ENCODE measurements at places on chromosomes 1 and 21.

DNA sequence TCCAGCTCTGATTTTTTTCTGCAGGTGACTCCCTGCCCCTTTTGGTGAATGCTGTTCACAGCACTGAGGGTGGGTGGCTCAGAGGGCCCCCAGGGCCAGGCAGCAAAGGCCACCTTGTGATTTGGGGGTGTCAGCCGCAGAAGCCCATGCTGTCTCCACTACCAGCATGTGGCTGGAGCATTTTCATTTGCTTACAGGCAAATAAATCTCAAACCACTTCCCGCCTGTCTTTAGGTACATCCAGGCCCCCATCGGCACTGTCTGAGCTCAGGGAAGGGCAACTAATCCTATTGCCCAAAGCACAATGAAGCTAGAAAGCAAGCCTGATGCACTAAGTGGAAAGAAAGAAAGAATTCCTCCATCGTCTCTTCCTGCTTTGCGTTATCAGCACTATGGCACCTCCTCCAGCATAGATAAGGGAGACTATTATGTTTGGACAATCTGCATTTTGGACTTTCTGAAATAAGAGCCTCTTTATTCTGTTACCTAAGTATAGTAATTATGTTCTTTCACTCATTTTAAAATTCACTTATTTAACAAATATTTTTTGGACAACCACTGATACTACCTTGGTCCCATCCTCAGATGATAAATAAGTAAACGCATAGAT is 100.5 kb upstream of the TLR5 start:
- DNase-seq, result no peak

- DNase-seq, result no peak
Measured at GRCh38 chr1:150321826-150322166, 463 bp downstream of the PRPF3 start.

GRCh38 chr1:155518484-155518883 is 44.1 kb downstream of the ASH1L start:
- no peak for DNase-seq

DNA sequence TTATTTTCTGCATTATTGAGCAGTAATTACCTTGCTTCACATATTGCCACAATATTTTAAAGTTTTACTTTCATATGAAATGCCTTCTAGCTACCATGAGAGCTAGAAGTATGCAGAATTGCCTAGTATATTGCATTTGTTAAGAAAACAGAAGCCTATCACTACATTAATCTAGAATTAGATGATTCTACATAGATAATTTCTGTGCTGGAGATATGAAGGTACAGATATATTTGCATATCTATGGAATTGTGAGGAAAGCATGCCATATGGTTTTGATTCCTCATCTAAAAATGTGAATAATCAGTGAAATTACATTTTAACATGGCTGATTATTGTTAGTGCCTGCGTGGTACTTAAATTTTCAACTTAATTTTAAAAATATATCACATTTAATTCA is 1418.3 kb downstream of the NCAM2 start:
- no peak for DNase-seq

GRCh38 chr1:24304763-24305162 is 14.4 kb upstream of the GRHL3 start:
- no peak for DNase-seq

DNA sequence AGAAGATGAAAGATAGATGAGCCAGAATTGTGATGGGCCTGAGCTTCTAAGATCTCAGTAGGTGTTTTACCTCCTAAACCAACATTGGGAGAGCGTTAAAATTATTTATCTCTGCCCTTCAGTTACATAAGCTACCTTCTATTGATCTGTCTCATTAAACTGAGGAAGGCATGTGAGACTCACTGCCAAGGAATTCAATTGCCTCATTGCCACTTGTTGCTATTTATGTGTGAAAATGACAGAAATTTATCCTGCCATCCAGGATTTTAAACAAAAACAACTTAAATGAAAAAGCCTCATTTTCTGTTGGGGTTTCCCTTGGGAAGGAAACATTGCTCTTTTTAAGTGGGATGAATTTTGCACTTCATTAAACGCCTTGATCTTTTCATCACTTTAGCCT is 78.7 kb upstream of the RUNX1 start:
- no peak for DNase-seq

DNA sequence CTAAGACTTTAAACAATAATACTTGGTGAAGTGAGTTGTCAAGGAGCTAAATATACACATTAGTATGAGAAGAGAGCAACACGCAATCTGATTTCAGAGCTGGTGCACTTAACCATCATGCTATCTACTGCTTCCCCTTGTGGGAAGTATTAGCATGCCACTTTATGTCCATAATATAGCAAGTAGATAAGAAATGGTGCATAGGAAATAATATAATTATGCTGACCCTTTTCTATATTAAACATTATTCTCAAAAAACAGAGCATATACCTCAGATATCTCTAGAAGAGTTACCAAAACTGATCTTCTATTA is 63.4 kb downstream of the MAGI3 start:
- DNase-seq, result no peak

DNA sequence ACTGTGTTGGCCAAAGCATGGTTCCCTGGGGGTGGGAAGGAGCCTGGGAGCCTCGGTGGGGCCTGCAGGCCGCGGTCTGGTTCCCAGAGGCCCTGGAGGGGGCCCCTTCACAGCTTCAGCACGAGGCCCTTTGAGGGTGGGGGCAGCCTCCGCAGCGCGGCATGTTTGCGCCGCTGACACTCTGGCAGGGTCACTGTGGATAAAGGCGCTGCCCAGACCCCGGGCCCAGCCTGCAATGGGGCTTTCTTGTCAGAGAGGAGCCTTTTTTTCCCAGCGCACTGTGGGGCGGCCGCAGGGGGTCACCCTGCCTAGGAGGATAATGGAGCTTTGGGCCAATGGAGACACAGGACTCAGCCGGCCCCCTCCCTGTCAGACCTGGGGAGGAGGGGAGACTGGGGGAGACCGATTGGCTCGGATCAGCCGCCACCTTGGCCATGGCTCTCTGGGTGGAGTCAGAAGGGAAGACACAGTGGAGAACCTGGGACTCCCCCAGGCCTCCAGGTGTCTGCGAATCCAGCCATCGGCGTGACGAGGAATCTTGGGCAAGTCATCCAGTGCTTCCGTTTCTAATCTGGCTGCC is 26.0 kb downstream of the EPHB2 start:
- no peak for DNase-seq

- DNase-seq, result peak; percentile 37
Measured at GRCh38 chr1:151968058-151968457, 25.6 kb downstream of the S100A10 start.

DNA sequence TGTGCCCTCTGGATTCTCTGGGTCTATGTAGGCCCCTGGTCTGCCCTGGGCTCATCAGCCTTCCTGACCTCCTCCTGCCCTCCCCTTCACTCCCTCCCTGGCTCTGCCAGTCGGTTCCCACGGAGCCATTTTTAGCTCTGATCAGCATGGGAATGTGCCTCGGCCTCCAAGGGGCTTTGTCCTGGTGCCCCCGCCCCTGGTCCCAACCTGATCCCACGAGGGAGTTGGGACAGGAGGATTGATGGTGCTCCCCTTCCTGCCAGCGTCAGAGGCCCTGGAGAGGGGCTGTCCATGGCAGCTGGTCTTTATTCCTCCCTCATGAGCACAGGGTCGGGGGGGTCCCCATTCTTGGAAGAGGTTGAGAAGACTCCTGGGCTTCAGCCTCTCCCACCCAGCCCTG is 24.9 kb downstream of the ETNK2 start:
- DNase-seq, result no peak

DNA sequence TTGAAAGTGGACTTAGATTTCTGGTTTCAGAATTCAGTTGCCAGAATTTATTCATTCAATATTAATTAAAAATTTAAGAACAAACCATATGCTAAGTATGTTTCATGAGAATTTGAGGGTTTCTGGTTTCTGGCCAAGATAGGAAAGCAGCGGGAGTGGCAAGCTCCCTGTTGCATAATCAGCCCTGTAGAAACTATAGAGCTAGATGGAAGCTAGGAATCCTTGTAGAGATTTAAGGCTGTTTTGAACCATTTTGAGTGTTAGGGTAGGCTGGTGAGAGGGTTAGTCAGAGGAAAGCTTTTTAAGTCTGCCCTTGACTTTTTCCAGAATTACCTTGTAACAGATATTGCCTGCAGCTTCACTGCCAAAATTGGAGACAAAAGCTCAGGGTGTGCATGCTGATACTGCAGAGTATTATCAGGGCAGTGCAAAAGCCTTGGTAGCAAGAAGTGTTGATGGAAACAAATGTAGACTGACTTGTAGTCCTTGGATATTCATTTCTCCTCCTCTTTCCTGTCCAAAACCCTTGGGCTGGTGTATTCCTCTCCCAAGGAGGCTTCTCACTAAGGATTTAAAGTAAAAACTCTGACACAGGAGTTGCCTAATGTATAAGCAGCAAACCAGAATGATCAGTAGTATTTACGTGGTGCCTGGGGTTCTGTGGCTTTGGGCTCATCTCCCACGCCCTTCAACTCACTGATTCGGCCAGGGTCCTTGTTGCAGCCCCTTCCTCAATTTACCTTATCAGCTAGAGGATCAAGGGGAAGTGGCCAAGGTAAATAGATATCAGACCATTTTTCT is 12.6 kb upstream of the GIPC2 start:
- no peak for DNase-seq

- no peak for DNase-seq
Measured at GRCh38 chr1:97812076-97812475, 108.8 kb downstream of the DPYD start.

- DNase-seq, result no peak
Measured at GRCh38 chr1:206832352-206832880, 33.0 kb upstream of the IL20 start.

GRCh38 chr1:82330330-82330729 is 529.6 kb downstream of the ADGRL2 start:
- DNase-seq, result no peak

DNA sequence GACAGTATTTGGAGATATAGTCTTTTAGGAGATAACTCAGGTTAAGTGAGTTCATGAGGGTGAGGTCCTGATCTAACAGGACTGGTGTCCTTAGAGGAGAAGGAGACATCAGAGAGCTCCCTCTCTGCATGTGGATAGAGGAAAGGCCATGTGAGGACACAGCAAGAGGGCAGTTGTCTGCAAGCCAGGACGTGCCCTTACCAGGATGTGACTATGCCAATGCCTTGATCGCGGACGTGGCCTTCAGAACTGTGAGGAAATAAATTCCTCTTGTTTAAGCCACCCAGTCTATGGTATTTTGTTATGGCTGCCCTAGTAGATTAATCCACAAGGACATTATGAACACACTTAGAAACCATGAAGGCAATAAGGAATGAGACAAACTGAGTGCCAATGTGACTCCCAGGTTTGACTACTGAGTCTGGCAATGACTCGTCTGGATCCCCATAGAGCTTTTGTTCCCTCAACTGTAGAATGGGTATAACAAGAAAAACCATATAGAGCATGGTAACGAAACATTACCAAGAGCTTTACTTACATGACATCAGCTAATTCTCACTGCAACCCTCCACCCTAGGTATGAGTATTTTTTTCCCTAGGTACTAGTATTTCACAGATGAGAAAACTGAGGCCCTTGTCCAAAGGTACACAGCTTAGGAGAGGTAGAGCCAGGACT is 6.5 kb downstream of the URB1 start:
- no peak for DNase-seq

DNA sequence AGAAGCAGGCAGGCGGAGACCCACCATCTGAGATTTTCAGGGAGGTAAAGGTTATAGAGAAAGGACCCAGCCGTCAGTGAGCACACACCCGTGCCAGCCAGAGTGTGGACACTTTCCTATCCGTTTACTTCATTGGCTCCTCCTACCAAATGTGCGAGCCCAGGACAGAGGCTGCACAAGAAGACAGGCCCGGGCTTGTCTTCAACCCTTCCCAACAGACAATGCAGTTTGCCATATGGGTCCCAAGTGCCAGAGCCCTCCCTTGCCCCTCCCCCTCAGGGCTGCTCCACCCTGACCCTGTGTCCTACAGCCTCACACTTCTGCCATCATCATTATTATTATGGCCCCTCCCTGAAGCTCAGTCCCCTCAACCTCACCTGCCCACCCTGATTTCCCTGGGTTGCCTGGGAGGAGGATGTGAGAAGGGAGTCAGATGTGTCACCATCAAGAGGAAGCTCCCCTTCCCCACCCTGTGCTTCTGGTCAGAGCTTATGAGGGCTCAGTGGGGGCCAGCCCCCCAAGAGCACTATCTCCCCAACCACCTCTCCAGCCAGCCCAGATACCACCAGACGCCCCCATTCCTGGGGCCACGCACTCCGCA is 9.4 kb downstream of the LAPTM5 start:
- no peak for DNase-seq

DNA sequence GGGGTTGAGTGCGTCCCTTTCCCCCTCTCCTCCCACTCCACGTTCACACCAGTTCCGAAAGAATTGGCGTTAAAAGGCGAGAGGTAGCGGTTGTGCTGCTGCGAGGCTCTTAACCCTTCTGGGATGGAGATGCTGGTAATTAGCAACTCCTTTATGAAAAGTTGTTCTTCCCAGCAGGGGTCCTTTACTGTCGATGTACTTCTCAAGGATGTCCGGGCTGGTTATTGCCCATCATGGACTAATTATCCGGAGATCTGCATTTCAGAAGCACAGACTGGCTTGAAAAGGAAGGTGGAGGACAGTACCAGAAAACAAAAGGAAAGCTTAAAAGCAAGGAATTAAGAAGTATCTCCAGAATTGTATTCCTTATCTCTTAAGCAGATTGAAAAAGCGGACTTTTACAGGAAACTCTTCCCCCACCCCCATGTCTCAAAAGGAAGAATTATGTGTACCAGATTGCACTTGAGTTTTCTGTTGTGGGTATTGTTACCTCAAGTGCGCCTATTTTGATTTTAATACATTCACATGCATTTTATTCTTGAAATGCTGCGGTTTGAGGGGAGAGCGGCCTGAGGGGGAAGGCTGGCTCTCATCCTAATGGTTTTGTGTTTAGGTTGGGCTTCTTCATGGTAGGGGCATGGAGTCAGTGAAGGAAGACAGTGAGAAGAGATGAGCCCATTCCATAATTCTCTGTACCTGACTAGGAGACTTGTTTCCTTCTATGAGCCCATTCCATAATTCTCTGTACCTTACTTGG is 1.5 kb downstream of the AK4 start:
- DNase-seq, result no peak

DNA sequence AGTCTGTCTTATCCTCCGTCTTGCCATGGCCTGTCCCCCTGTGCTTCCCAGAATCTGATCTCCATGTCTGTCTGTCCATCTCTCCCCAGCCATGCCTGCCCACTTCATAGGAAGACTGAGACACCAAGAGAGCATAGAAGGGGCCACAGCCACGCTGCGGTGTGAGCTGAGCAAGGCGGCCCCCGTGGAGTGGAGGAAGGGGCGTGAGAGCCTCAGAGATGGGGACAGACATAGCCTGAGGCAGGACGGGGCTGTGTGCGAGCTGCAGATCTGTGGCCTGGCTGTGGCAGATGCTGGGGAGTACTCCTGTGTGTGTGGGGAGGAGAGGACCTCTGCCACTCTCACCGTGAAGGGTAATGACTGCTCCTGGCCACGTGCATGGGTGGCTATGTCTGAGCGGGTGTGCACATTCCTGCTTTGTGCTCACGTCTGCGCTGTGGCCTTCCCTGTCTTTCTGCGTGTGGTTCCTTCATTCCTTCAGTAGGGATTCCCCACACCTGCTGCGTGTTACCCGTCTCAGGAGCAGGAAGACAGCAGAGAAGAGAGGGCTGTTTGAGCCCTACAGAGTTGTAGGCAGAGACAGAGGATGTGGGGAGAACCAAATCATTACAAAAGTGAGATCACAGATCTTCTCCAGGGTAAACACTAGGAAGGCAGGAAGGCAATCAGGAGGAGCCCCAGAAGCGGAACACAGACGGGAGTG is 80.8 kb downstream of the OBSCN start:
- no peak for DNase-seq

- DNase-seq, result no peak
Measured at GRCh38 chr1:178607718-178608408, 95.0 kb downstream of the TEX35 start.

Data from activated CD4-positive, alpha-beta T cell treated with anti-CD3 and anti-CD28 coated beads for 24 hours (primary cell).